RPMI8226 (cell line): ENCODE measurements at places on chromosomes 16 and 17.

DNA sequence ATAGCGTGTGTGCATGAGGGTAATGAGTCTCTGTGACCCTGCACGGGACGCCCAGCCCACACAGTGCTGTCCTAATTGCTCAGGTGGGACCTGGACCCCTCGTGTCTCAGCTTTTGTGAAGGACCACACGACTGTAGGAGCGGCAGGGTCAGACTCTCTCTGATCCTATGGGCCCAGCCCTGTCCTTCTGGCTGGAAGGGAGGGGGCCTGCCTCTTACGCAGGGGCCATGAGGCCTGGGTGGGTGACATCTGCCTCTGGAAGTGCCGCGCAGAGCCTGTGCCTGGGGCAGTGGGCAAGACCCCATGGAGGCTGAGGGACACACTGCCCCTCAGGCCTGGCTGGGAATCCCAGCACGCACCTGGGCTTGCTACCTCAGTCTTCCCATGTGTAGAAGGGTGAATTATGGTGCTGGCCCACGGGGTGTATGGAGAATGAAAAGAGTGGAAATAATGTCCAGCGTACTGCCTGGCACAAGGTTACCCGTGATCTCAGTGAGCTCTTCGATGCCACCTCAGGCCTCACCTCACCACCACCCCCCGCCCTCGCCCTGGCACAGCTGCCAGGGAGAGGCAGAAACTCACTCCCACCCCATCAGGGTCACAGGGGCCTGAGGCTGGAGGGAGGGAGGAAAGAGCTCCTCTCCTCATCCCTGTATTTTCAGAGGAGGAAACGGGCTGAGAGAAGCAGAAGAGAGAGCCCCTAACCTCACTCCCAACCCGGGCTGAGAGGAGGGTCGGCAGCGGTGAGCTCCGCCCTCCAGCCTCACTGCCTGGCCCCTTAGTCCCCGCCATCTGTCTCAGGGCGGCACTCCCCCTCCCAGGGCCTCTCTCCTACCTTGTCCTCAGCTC lies 27.1 kb upstream of the DBNDD1 start:
- DNase-seq, result no peak

DNA sequence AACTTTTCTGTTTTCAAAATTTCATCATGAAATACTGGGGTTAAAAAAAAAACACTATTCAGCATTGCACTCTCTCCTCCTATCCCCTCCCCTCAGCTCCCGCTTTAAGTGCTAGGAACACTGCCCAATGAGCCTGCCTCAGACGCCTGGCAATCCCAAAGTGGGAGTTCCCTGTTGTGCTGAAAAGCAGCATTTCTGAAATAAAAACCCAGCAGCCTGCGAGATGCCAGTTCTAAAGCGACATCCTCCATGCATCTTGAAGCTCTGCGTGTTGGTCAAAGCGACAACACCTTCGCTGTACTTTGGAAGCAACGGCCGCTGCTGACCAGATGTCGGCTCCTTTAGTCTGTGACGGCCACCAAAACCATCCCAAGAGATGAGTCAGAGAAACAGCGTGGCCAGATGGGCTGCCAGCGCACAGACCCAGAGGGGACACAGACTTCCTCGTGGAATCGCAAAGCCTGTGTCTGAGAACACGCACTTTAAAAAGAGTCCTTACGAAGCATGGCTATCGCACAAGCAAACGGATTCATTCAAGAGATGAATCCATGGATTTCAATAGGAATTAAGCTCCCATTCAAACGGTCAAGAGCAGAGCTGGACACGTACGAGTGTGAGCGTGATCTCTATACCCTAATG lies 32.8 kb downstream of the FBXO31 start:
- no peak for DNase-seq

GRCh38 chr16:86138121-86139085 lies 239.4 kb downstream of the IRF8 start:
- no peak for DNase-seq

DNA sequence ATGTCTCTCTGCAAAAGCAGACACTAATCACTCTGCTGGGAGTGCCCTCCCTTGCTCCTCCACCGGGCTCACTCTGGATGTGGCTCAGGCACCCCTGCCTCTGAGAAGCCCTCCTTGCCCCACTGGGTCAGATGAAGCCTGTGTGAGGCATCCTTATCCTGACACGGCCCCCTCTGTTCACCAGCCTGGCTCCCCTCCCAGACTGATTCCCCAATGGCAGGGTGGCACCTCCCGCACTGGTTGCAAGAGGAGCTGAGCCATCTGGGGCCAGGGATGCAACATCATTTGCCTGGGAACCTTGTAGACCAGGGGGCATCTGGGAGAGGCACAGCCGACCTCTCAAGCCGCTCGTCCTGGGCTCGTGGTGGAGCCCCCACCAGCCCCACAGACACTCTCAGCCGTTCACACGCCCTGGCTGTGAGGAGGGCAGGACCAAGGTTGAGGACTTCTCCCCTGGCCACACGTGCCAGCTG lies 6.7 kb downstream of the SMTNL2 start:
- no peak for DNase-seq

DNA sequence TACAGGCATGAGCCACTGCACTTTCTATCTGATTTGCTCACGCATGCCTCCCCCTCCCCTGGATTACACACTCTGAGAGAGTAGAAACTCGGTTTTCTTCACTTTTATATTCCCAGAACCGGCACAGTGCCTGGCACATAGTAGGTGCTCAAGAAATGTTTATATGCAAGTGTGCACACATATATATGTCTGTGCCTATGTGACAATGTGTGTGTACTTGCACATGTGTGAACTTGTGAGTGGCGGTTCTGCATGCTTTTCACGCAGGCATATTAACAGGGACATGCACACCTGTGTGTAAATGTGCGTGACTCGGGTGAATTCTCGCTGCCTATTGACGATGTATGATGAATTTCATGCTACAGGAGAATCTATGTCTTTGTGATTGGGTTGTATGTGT lies 22.1 kb upstream of the IL21R start:
- no peak for DNase-seq

DNA sequence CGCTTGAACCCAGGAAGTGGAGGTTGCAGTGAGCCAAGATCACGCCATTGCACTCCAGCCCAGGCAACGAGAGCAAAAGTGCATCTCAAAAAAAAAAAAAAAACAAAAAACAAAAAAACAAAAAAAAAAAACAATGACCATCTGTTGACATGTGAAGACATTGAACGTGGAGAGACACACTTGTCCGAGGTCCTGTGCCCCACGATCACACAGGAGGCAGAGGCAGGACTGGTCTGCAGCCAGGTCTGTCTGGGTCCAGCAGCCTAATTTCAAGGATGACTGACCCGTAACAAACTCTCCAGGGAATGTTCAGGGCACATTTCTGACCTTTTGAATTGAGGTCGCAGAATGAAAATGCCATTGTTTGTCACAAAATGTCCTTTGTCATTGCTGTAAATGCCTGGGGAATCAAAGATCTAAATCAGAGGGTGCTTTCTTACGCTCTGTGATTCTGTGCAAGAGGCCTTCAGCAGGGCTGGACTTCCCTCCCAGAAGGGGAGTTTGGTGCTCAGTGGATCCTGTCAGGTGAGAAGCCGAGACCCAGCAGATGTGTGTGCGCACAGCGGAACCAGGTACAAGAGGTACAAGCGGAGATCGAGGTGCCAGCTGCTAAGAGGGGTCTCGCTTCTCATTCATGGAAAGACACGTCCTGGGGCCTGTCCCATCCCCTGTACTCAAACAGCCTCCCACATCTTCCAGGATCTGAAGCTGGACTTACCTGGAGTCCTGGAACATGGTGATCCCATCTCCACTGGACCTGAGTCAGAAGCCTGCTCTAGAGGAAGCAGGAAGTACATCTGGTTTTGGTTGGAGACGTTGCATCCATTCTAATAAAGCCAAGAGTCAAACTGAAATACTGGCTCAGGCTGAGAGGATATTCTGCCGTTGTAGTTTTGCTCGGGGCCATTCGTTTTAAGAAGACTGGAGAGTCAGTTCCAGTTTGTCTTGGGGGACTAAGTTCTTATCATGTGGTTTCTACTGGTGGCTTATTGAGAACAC lies 95.8 kb downstream of the IRF8 start:
- DNase-seq, result no peak

GRCh38 chr16:87487361-87487924 lies 5.4 kb downstream of the ZCCHC14 start:
- DNase-seq, result no peak

- no peak for DNase-seq
These were observed 893.5 kb upstream of the RBFOX1 start for GRCh38 chr16:6439129-6439528.

GRCh38 chr16:80994451-80994850 lies 12.2 kb downstream of the CMC2 start:
- DNase-seq, result no peak

DNA sequence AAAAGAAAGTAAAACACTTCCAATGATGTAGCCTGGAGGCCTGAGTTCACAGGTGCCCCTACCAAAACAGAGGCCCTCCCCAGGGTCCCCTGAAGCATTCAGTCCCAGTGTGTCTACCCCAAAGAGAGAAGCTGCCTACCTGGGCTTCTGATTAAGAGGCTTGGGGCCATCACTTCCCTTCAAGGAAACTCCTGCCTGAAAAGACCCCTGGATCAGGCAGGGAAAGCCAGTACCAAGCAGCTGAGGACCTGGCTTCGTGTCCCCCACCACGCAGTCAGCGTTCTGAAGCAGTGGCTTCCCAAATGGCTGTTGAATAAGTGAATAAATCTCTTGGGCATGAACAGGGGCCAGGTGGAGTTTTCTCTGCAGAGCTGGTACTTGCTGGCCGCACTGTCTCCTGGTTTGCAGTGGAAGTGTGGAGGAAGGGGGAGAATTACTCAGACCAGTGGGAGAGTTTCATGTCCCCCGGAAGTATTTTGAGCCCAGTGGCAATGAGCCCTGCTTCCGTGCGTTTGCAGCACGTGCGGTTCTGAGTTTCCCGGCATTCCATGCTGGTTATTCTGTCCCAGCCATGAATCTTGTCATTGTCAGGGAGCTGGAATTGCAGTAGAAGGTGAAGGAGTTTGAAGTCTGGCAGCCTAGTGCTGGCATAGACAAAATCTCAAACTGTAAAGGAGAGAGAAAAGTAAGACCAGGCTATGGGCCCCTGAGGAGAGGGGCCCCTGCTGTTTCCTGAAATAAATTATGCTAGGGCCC lies 27.0 kb downstream of the RMI2 start:
- DNase-seq, result no peak

- DNase-seq, result peak; percentile 34
These were observed 495 bp downstream of the TXNDC17 start for GRCh38 chr17:6641247-6641863.

DNA sequence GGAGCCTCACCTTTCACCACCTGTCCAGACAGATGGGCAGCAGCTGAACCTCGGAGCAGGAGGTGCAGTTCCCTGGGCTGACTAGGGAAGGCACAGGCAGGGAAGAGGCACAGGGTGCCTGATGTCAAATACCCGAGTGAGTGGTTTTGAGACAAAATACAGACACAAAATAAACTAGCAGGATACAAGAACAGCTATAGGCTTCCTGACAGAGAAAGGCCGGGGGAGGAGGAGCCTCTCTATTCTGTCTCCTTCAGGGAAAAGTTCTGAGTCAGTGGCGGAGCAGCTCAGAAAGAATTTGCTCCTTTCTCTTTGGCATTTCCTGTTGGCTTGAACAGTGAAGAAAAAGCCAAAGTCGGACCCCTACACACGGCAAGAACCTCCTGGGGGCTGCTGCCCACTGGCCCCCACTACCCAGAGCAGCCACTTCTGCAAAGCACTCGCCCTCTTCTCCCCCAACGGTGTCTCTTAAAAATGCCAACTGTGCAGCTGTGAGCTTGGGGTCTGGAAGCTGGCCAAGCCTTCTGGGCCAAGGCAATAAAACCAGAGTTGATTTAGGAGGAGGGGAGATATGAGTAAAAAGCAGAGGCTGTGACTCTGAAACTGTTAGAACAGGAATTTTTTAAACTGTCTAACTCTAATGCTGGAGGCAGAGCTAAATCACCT lies 14.4 kb upstream of the FAAP100 start:
- DNase-seq, result peak; percentile 95

DNA sequence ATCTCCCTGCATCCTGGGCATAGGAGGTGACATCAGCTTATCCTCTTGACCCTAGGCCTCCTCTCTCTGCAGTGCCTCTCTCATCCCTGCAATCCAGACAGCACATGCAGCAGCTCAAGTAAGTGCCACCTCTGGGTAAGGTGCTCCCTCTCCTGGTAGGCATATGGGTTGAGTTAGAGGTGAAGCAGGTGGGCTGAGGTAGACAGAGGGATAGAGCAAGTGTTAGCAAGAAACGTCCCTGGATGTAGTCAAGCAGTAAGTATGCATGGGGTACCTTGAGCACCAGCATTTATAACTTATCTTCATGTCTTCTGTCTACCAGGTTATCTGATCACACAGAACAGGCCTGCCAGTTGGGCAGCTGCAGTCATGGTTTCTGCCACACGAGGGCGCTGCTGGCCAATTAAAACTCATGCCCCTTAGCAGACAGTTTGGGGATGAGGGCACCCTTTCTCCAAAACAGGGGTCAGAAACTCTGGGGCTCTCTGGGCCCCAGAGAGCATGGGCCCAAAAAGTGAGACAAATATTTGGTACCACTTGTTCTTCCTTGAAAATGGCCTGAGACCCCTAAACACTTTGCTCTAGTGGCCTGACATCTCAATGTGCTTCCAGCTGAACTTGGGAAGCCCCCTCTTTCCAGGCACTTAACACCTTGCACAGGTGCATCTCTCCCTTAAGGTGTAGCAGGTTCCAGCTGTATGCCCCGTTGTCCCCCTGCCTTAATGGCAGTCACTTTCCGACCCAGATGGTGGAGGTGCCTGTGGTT lies 59.8 kb downstream of the NEUROD2 start:
- DNase-seq, result peak; percentile 60

- DNase-seq, result no peak
These were observed 124.0 kb downstream of the NLK start for GRCh38 chr17:28166478-28166877.

- peak; percentile 84 for DNase-seq
These were observed 313 bp downstream of the UBTF start for GRCh38 chr17:44219108-44219615.

- DNase-seq, result peak; percentile 91
These were observed 54.8 kb downstream of the SPECC1 start for GRCh38 chr17:20063665-20064648.

GRCh38 chr17:76700617-76701470 lies 9.9 kb downstream of the MXRA7 start:
- DNase-seq, result no peak

- no peak for DNase-seq
These were observed 58.7 kb downstream of the DYNLRB2 start for GRCh38 chr16:80599466-80599865.

GRCh38 chr17:43003542-43004172 lies 2.9 kb upstream of the IFI35 start:
- no peak for DNase-seq

GRCh38 chr17:48905987-48906515 lies 2.2 kb upstream of the UBE2Z start:
- DNase-seq, result no peak

GRCh38 chr17:44007346-44008204 lies 3.2 kb downstream of the NAGS start:
- peak; percentile 18 for DNase-seq

DNA sequence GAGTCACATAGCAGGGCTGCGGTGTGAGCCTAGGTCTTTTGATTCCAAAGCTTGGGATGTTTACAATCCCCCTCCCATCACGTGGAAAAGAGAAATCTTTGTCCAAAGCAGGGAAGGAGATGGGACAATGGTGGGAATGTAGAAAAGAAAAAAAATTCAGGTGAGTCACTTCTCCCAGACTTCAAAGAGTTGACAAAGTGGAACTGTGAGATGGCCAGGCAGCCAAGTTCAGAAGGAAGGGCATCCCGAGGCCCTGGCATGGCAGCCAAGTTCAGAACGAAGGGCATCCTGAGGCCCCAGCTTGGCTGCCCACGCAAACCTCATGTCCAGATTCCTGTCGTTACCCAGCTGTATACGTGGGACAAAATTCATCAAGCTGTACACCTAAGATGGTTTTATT lies 47.5 kb downstream of the FOXL1 start:
- no peak for DNase-seq

GRCh38 chr16:67407176-67407787 lies 9.0 kb downstream of the ZDHHC1 start:
- DNase-seq, result no peak
